A549 (cell line): ENCODE measurements at places on chromosomes 3 and 15. TPM values are rescaled to one million over a fixed set of nuclear protein-coding genes. Genes with fewer than 3 reads are reported as not detected.
A peak's percentile ranks its signal among the peaks of the same experiment; 100 is the strongest.

DNA sequence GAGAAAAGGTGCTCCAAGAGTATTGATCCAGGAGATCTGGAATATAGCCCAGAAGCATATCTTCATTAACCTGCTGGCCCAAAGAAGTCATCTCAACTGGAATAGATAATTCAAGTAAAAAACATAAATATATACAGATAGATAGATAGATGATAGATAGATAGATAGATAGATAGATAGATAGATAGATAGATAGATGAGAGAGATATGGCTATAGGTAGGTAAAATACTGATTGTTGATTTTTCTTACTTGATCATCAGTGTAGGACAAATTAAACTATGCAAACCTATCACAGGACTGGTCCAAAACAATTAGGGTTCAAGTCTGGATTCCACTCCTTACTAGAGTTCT is 83.6 kb downstream of the TNIK start:
- DNase-seq: no peak

- DNase-seq: no peak
Measured at GRCh38 chr3:59016930-59017616, 32.8 kb downstream of the CFAP20DC start.

DNA sequence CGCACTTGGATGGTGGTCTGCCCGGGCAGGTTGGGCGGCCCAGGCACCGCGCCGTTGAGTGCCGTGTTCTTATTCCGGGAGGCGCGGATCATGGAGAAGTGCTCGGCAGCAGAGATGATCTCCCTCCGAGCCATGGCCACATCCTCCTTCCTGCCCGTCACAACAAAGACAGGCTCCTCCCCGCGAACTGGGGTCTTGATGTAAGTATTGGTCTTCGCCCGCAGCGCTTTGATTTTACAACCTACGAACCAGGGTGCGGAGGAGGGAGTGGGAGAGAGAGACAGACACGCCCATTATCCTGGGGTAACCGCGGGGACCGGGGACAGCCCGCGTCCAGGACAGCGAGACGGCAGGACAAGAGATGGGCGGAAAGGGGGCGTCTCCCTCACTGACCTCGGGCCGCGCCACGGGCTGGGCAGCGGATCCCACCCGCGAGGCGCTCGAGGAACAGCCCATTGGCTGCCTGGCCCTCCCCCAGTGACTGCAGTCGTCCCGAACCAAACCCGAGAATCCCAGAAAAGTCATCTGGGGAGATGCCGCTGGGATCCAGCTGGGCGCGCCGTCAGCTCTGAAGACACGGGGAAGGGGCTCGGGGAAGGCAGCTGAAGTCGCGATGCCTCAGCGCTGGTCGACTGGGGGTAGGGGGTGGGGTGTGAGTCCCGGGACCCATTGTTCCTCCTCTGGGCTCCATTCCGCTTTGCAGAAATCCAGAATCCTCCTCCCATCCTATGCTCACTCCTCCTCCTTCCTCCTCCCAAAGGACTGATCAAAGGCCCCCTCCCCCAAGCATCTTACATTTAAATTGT is 1.2 kb downstream of the MEX3B start:
- peak; percentile 37 for DNase-seq

DNA sequence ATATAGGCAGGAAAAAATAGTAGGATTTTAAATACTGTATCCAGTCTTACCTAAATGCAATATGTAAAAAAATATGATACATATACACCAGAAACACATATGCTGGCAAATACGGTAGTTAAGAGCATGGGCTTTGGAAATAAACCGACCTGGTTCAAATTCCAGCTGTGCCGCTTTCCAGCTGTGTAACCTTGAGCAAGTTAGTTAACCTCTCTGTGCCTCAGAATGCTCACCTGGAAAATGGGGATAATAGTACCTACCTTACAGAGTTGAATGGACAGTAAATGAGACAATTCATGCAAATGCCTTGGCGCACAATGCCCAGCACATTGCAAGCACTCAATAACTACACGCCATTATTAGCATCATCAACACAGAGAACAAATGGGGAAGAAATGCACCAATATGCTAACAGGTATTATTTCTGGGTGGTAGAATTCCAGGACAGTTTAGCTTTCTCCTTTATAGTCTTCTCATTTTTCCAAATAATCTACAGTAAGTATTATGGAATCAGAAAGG is 50.6 kb downstream of the SUMF1 start:
- DNase-seq: no peak

- DNase-seq: no peak
Measured at GRCh38 chr3:81916890-81917289, 155.4 kb upstream of the GBE1 start.

Gene MME
- polyA plus RNA-seq: not detected in 3 replicates

DNA sequence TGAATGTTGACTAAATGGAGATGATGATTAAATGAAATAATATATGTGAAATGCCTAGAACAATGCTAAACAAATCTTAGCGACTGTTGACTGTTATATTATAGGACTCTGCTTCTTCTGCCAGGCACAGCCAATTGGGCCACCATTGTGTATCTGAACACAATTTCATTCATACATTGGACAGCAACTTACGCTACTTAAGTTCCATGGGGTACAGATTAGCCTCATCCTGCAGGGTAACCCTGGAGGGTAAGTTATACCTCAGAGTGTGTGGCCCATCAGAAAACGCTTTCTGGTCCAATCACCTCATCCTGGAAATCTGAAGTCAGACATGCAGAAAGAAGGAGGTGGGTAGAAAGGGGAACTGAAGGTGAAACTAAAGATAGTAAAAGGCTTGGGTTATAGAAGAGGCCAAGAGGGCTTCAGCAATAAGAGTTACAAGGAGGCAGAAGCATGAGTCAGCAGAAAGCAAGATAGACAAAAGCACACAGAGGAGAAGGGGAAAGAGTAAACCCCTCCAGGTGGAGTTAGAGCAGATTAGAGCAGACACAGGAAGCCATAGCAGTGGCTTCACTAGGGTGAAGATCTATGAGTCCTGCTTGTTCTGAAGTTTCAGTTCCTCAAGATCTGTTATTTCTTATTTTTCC is 119.3 kb upstream of the SLC24A5 start:
- no peak for DNase-seq

Gene ARHGEF3
- polyA plus RNA-seq: 5.8 to 7.3 TPM (median 7.3 TPM) in 3 replicates

DNA sequence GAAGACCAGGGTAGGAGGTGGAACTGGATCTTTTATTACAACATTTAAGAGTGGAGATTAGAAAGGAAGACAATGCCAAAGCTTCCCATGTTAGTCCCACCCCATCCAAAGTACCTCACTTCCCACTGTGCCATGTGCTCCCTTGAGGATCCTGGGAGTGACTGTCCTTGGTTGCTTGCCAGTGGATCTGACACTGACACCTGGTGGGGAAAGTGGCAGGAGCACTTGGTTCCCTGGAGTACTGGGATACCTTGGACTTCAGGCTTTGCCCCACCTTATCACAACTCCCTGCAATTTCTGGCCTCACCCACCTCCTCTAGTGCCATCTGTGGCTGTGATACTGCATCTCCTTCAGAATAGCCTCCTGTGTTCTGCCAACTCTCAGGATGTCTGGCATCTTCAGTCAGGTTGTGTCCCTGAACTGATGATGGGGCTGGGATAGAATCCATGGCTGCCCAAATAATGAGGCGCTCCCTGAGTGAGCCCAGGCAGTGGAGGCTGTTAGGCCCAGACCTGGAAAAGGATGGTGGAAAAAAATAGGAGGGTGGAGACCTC is 1.3 kb downstream of the ELL3 start:
- peak; percentile 77 for DNase-seq
